ENCODE measurements at places on chromosomes 12 and 14.

DNA sequence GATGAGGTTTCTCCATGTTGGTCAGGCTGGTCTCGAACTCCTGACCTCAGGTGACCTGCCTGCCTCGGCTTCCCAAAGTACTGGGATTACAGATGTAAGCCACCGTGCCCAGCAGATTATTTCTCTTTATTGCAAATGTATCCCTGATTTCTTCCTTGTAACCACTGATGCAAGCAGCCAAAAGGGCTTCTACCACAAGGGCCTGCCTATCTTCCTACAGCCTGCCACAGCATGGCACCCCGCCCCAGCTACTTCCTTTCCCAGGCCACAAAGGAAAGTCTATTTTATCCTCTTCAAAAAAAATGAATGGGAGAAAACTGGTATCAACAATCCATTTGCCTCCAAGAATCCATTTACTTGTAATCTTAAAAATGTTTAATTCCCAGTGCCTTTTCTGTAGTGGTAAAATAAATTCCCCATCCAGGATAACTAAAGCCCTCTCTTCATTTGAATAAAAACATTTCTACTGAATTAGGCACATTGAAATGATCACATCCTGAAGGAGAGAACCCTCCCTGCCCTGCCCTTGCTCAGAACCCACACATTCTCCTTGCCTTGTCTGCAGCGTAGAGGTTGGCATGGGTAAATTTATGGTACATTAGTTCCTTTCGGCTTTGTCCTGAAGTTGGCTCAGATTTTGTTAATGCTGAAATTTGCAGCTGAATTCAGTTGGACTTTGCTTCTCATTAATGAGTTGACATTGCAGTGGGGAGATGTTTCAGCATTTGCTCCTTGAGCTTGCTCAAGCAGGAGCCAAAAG, 19.2 kb downstream of the GPHB5 start:
- DNase-seq = no peak

DNA sequence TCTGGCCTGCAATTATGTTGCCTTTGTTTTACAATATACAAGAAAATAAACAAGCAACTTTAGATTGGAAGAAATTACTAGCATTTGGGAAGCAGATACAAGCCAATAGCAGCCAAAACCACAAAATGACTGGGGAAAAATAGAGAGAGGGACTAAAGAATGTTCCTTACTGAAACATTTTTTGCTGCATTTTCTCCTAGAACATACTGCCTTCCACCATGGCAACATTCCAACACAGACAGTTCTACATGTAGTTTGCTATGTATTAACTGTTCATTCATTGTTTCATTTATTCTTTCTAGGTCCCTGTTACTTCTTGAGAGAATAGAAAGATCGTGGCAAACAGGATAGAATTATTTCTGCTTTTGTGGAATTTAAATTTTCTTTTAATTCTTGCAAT, 530.2 kb downstream of the RPS29 start:
- DNase-seq = no peak

GRCh38 chr14:73468828-73469375, 10.6 kb upstream of the NUMB start:
- DNase-seq = no peak

DNA sequence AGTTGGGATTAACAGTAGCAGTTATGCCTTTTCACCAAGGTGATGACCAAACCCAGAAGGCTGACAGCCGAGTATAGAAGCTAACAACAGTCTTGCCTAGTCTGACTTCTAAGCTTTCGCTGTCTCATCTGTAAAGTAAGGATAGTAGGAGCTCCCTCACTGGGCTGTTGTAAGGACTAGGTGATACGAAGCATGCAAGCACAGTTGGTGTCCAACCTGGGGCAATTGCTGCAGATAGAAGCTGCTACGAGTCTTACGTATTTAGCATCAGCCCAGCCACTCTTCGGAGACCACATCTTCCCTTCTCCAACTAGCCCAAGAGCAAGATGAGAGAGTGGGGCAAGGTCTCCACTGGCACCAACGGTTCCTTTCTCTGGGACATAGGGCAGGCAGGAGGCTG, 6.0 kb downstream of the HAL start:
- DNase-seq = no peak

- no peak for DNase-seq
These were observed 110.6 kb downstream of the MYRFL start for GRCh38 chr12:69935651-69936100.

GRCh38 chr14:59150990-59151389, 37.5 kb upstream of the DAAM1 start:
- DNase-seq = no peak

DNA sequence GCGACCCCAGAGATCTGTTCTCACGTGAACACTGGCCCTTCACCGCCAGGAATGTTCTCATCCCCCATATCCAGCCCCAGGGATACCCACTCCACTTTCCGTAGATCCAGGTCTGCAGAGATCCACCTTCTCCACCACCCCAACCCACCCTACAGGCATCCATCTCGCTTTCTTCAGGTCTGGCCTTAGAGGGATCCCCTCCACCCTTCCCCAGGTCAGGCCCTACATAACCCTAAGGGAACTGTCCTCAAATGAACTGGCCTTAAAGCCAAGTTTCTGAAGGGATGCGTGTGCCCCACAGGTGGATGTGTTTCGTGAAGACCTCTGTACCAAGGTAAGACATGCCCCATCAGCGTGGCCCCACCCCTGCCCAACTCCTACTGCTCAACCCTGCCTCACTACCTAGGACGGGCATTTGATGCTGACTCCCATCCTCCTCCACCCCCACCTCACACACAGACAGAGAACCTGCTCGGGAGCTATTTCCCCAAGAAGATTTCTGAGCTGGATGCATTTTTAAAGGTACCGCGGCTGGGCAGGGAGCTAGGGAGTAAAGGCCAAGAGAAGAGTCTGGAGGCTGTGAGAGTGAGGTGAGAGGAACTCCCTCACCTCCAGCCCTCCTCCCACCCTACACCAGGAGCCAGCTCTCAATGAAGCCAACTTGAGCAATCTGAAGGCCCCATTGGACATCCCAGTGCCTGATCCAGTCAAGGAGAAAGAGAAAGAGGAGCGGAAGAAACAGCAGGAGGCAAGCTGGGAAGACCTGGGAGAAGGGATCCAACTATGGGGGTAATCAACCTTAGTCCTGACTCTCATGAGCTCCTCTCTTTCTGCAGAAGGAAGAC, 912 bp downstream of the PSME1 start:
- DNase-seq = no peak

- DNase-seq = peak; percentile 97
These were observed at the start of gene NCAPD2 for GRCh38 chr12:6493497-6494257. TSS of gene NCAPD2 (plus strand) at chr12:6494102. CDS start at chr12:6495099, 997 bp downstream.

DNA sequence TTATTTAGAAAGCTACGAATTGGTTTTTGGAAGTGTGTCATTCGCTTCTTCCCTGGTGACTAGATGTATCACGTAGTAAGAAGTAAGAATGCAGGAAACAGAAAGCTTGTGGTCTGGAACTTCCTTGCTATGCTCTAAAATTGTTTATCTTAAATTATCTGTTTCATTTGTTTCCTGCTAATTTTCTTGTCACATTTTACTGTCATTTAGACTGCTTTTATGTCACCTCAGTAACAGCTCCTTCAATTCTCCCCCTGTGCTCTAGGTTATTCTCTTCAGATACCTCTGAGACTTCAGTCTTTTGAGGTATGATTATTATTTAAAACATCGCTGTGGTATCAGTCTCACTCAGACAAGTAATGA, 699 bp upstream of the CD69 start:
- no peak for DNase-seq

DNA sequence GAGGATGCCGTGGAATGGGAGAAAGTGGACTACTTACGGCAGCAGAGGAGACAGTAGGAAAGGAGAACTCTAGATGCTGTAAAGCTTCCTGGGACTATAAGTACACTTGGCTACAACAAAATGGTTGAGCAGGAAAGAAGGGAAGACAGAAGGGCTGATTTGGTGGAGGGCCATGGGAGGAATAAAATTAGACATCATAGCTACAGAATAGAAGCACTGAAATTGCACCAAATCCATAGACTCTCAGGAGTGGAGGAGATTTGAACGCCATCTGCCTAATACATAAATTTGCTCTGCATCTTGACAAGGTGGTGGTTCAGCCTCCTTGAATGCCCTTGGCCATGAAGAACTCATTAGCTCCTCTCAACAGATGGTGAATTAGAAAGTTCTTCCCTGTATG, 16.3 kb upstream of the DCP1B start:
- DNase-seq = no peak

DNA sequence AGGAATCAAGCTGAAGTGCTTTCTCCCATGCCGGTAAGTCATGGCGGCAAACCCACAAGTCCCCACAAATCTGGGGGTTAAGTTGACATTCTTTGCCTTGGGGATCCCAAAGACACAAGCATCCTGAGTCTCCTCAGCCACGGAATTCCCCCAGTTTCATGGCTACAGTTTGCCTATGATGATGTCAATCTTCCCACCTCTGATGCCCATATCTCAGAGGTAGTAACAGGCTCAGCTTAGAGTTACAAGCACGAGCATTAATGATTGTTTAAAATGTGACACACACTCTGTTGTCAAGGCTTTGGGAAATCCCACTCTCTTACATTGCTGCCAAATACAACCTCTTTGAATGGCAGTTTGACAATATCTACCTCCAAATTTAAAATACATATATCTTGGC, 22.3 kb downstream of the NOS1 start:
- no peak for DNase-seq

GRCh38 chr14:99148131-99148530, 123.9 kb downstream of the BCL11B start:
- no peak for DNase-seq

GRCh38 chr14:68941820-68942219, 37.3 kb downstream of the ACTN1 start:
- no peak for DNase-seq

DNA sequence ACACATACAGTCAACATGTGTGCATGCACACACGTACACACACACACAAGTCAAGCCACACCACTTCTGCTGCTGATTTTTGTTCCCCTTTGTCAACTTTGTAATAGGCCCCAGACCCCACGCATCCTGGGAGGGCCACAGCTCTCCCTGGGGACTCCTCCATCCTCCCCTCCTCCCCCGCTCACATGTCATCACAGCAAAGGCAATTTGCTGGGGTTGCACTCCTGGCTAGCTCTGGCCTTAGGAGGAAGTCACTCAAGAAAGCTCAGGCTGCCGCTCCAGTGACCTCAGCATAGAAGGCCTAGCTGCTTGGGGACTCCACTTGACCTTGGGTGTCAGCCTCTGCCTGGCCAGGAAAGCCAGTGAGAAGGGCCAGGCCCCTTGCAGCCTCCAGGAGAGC, 27.2 kb downstream of the NGB start:
- no peak for DNase-seq

GRCh38 chr12:42021469-42021868, 123.2 kb downstream of the GXYLT1 start:
- DNase-seq = no peak

DNA sequence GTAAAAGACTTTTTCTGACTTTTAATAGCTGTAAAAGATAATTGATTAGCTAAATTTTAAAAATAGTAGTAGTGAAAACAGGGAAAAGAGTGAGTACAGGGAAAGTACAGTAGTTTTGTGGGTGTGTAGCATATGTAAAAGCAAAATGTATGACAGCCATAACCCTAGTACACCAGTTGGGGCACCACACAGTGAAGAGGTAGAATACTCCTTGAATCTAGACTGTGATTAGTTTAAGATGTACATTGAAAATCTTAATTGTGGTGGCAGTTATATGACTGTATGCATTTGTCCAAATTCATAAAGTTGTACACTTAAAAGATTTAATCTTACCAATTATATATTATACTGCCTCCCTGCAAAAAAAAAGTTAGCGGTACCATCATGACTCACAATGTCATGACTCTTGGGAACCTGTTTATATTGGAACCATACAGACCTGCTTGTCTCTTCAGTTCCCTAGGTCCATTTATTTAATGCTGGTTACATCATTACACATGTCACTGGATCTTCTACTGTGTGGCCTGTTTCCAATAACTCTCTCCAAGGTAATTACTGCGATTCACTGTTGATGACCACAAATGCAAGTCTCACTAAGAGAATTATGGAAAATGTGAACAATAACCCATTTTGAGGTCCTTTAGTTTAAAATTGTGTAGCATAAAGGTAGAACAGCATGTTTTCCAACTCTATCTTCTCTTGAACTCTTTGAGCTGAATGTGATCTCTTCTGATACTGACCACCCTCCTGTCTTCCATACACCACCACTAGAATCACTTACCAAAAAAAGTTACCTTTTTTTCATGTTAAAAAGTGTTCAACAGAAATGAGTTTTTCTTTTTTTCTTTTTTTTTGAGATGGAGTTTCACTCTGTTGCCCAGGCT, 264.2 kb upstream of the AMIGO2 start:
- DNase-seq = no peak

- DNase-seq = no peak
These were observed 1002.5 kb downstream of the BCL11B start for GRCh38 chr14:98269533-98269932.

- no peak for DNase-seq
These were observed 123.3 kb downstream of the SSPN start for GRCh38 chr12:26318661-26319068.

DNA sequence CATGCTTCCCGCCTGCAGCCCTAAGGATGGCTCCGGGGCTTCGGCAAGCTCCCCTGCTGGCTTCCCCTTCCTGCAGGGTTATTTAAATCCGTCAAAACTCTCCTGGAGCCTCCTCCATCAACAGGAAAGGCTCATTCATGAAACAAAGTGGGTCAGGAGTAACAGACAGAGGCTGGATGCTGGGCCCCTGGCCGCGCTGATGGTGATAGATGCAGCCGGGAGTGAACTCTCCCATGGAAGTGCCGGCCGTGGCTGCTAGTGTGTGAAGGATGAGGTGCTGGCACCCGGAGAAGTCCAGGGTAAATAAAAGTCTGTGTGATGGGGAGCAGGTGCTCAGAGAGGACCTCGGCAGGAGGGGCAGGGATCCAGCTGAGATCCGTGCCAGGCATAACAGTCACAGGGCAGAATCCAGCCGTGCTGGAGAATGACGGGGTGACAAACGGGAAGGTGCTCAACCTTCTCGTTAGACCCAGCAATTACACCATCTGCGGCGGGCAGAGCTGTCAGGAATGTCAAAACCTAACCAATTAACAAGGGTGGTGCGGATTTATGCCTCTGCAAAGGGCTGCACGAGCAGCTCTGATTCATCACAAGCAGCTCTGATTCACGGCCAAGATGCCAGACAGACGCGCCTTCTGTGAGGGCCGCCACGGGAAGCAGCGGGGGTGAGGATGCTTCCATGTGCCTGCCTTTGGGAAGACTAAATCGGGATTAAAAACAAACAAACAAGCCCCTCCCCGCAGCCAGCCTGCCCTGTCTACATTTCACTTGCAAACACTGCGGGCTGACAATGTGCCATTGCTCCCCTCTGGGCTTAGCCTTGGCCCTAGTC, 55.6 kb downstream of the SYNE3 start:
- peak; percentile 94 for DNase-seq

GRCh38 chr12:48009471-48009870, 5.2 kb upstream of the COL2A1 start:
- no peak for DNase-seq

All from NCI-H345 (cell line).